ENCODE measurements at places on chromosomes 16 and 17.

DNA sequence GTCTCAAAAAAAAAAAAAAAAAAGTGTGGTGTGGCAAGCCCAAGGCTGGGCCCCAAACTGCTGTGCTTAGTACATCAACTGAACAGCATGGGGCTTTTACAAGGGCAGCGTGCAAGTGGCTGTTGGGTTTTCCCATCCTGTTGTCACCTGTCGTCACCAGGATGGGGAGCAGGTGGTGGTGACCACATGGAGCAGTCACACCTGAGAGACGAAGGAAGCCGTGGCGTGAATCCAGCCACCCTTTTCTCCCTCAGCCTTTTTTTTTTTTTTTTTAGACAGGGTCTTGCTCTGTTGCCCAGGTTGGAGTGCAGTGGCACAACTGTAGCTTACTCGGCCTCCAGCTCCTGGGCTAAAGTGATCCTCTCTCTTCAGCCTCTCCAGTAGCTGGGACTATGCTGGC is 4.1 kb upstream of the MRPL58 start:
- no peak for DNase-seq

DNA sequence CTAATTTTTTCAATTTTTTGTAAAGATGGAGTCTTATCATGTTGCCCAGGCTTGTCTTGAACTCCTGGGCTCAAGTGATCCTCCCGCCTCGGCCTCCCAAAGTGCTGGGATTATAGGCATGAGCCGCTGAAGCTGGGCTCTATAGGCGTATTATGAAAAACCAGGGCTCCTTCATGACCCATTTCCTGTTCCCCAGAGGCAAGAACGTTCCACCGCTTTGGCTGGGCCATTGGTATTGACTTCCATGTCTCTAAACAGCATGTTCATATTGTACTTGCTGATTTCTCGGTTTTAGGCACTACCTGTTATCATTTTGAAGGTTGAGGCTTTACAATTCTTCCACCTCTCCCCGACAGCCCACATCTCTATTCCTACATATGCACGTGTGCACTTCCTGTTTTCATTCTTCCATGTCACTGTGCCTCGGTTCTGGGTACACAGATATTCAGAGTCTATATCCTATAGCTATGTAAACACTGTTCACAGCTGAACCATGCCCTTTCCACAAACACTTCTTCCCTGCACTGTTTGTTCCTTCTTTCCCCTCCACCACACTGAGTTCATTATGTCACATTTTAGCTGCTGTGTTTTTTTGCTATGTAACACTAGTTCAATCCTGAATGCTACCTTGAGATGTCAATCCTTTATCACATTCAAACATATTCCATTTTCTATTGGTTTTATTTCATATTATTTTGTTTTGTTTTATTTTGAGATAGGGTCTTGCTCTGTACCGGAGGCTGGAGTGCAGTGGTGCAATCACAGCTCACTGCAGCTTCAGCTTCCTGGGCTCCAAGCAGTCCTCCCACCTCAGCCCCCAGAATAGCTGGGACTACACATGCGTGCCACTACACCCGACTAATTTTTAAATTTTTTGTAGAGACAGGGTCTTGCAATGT is 16.8 kb upstream of the MAPK3 start:
- no peak for DNase-seq

DNA sequence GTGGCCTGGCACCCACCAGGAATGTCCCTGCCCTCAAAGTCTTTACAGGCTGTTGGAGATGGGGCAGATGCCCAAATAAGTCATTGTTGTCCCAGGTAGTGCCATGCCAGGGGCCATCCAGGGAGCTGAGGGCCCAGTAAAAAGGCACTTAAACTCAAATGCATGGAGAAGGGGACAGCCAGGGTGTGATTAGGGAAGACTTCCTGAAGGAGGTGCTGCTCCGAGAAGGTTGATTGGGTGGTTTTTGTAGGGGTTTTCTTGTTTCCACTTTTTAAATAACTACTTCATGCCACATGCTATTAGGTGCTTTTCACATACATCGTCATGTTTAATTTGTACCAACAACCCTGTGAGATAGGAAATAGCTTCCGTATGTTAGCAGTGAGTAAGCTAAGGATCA is 66.9 kb downstream of the RAI1 start:
- DNase-seq: no peak

DNA sequence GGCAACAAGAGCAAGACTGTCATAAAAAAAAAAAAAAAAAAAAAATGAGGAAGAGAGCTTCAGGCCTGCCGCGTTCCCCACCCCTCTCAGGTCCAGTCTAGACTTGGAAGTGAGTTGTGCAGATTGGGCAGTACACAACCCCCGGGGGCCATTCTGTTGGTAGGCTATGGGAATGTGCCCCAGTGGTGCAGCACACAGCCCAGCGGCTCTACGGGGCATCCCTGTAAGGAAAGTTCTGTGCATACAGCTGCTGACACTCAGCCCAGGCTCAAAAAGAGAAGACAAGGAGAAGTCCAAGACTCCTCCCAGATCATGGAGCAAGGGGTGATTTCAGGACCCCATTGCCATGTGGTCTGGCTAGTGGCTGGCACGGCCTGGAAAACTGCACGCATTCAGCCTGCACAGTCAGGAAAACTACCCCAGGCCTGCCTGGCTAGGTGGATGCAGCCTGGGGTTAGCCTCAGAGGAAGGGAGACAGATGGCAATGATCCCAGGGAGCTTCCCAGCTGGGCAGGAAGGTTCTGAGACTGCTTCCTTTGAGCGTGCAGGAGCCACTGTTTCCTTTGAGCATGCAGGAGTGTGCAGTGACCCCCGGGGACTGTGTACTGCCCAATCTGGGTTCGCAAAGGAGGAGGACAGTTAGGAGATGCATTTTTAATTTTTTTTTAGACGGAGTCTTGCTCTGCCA is 44.8 kb downstream of the PECAM1 start:
- no peak for DNase-seq

DNA sequence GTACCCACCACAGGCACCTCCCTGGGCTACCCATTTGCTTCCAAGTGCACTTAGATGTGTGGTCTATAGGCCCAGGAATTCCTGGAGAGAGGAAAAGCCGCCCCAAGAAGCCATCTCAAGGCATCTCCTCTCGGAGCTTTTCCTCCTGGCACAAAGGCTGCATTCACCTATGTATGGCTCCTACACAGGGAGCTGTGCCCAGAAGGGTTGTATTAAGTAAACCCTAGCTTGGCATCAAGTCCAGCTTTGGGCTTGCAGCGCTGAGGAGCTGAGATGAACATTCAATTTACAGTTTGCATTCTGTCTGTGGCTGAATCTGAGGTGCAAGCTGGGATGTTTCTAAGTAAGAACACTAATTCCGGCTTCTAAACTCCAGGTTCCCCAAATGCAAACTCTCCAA is 81.3 kb downstream of the CDYL2 start:
- DNase-seq: no peak

DNA sequence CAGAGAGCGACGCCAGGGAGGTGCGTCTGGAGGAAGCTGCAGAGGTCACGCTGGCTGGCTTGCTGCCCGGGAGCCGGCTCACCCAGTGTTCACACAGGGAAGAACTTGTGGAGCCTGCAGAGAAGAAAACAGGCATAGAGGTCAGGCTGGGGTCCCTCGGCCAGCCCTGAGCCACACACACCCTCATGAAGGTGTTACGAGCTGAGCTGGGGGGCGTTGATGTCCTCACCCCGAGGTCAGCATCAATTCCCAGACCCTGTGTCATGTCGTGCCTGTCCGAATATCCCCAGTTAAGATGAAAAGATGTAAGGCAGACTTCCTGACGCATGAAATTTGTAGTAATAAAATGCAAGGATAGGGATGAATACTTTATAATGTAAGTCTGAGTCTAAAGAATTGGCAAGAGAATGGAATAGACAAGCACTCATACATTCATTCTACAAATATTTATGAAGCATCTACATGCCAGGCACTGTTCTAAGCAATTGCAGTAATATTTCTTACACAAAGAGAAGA is 77.1 kb downstream of the USP31 start:
- peak; percentile 56 for DNase-seq

DNA sequence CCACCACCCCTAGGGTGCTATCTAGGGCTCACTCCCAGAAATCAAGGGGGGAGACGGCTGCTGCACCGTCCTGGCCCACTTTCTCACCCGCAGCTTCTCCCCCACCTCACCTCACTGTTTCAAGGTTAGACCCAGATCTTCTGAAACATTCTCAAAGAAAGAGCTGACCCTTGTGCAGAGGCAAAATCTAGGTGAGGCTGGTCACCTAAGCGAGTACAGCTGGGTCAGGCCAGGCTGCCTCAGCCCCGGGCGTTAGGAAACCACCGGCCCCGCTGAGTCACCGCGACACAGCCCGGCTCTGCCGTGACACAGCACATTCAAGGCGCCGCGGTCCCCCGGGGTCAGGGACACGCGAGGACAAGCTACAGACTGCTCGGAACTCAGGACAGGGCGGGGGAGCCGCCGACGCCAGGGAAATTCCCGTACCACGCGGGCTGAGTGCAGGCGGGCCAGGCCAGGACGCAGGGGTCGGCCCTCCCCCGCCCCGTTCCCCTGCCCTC is 27.1 kb downstream of the GNPTG start:
- DNase-seq: no peak

GRCh38 chr16:22400900-22401299 is 26.5 kb upstream of the CDR2 start:
- no peak for DNase-seq

GRCh38 chr17:35390663-35391062 is 17.2 kb upstream of the SLFN11 start:
- DNase-seq: no peak

GRCh38 chr17:57385975-57386374 is 129.7 kb downstream of the MSI2 start:
- DNase-seq: no peak

- DNase-seq: no peak
These were observed 2.1 kb upstream of the UBB start for GRCh38 chr17:16378636-16379282.

GRCh38 chr17:50585891-50586290 is 25.4 kb downstream of the CACNA1G start:
- no peak for DNase-seq

GRCh38 chr16:75529959-75530358 is 5.9 kb downstream of the CHST5 start:
- no peak for DNase-seq

- DNase-seq: no peak
These were observed 223.5 kb downstream of the CCDC182 start for GRCh38 chr17:57521606-57522005.

DNA sequence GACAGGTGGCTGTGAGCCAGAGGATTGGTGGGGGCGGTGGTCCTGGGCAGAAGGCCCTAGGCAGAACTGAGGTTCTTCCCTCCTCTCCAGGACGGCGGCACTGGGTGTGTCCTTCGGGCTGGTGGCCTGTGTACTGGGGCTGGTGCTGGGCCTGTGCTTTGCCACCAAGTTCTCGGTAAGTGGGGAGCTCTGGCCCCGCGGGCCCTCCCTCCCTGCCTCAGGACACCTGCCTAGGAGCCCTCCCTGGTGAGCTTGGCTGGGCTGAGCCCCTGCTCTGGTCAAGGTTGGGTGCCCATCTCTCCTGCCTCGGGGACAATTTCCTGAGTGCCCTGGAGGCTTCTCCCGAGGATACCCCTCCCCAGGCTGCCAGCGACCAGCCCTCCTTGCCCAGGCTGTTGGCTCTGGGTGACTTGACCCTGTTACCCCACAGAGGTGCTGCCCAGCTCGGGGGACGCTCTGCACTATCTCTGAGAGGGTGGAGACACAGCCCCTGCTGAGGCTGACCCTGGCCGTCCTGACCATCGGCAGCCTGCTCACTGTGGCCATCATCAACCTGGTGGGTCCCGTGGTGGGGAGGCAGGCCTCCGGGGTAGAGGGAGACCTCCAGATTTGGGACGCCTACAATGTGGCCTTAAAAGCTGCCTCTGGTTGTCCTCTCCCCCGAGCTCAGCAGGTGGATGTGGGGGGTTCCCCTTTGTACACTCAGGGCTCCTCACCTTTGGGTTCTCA is 42.0 kb downstream of the ADCY7 start:
- no peak for DNase-seq

DNA sequence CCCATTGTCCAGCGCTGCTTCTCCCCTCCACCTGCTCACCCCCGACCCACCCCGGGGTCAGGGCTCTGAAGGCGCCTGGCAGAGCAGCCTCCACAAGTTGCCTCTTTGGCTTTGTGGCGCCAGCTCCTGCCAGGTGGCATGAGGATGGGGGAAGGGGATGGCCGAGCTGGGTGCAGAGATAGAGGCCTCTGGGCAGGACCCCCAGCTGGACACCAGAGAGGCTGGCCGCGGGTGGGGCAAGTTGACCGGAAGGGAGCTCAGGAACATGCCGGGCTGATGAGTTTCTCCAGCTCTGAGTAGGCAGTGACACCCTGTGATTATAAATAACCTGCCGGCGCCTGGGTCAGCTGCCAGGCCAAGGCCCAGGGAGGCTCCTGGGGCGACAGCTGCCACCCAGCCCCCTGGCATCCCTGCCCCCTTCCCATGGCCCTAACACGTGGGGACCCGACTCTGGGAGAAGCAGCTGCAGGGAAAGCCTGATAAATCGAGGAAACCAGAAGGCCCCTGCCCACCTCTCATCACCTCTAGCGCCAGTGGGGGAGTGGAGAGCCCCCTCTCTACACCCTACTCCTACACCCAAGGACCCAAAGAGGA is 729 bp downstream of the P2RX5 start:
- DNase-seq: no peak

DNA sequence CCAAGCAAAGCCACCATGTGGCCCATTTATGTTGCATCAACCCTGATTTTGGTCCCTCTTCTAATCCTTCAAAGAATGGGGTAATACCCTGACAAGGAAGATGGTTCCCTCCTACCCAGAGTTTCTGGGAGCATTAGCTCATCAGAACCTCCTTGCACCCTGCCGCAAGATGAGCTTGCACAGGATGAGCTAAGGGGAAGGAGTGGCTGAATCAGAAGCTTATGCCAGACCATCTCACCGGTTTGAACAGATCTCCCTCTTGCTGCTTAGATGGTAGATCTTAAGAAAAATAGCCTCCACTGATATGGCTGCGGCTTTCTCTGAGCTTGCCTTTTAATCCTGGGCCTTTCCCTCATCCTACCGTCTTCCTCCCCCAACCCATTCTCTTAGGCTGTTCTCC is 175.1 kb downstream of the SOX9 start:
- DNase-seq: no peak

DNA sequence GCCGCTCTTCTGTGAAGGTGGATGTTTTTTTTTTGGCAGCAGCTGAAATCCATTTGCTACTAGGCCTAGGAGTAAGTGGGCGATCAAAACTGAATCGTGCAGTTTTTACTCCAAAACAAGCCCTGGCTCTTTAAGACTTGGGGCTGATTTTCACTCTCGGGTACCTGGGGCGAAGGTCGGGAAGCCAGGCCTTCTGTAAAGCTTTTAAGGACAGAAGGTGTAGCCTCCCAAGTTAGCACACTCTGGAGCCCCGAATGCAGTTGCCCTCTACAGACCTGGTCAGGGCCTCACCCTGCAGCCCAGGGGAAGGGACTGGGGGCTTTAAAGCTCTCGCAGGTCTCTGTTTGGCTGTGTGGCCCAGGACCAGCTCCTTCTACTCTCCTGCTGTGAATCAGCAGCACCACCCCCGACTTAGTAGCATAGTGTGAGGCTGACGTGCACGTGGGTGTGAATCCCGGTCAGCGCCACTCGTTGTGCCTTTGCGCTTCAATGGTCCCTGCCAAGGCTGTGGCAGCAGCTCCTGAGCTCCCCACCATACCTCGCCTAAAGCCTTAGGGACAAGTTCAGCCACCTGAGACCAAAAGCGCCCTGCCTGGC is 49.9 kb downstream of the TMEM235 start:
- DNase-seq: no peak

- DNase-seq: peak; percentile 95
These were observed 99.8 kb upstream of the CDH5 start for GRCh38 chr16:66266436-66267291.

Measured in smooth muscle cell of the brain vasculature (primary cell).